NCI-H1092 (cell line): ENCODE measurements at places on chromosomes 6 and 20.

DNA sequence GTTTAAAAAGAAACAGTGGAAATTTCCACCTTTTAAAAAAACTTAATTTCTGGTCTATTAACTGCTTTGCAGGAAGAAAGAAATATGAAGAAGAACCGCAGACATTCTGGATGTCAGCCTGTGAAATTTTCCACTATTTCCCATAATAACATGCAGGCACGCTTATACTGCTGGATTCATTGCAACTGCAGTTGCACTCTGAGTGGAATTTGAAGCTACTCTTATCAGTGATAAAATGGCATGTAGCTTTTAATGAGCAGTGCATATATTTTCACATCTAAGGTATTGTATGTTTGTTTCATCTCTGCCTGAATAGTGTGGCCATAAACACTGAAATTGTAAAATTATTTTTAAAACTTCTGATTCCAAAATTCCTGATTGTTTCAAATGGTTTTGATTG lies 28.2 kb downstream of the NCOA3 start:
- no peak for DNase-seq

GRCh38 chr20:36717657-36718056 lies 28.2 kb downstream of the NDRG3 start:
- no peak for DNase-seq

DNA sequence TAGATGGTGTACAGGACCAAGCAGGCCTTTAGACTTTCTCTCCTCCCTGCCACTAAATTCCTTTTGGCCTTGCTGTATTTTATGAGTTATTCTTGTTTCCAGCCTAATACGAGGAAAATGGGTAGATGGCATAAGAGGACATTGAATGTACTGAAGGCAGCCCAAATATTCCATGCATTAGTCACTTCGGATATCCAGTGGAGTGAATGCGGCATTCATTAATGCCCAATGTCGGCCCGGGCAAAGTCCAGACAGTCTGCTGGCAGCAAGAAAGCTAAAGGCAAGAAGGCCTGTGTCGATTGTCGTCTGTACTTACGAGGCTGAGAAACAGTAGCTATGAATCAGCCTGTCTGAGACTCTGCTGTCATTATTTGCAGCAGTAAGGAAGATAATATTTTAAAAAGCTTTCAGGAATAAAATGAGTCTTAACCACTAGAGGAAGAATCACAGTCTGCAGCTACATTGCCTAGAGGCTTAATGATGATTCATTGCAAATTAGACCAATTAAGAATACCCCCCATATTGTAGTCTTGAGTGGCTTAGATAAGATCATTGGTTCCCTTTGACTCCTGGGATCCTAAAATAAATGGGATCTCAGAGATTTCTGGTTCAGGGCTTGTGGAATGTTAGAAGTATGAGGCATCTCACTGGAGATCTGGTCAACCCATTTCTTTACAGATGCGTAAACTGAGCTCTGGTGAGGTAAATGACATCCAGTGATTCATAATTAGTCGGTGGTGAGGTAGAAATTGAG lies 534.1 kb upstream of the JAG1 start:
- DNase-seq, result no peak

DNA sequence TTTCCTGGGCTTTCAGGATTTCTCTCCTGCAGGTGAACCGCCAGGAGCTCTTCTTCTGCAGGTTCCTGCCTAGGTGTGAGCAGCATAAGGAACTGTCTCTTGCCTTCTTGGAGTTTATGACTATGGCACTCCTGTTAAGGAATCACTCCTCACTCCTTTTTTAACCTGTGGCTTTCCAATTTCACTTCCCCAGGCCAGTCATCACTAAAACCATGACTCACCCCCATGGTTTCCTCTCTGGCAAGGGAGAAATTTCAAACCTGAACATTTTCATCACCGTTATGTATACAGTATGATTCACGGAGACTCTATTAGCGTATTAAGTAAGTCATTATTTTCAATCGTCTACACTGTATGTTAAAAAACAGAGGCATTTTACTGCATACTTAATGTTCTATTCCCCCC lies 78.2 kb upstream of the ARID1B start:
- DNase-seq, result no peak

GRCh38 chr20:12695937-12696336 lies 312.8 kb upstream of the SPTLC3 start:
- no peak for DNase-seq

DNA sequence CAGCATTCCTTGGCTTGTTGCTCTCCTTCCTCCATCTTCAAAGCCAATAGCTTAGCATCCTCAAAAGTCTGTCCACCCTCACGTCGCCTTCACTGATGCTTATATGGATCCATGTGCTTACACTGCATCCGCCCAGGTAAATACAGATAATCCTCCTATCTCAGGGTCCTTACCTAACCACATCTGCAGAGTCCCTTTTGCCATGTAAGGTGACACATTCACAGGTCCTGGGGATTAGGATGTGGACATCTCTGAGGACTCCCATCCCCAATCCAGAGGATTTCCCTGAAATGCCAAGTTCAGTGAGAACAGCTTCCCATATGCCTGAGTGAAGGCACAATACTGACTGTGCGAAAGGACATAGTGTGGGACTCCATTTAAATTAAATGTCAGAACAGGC lies 25.4 kb downstream of the FKBP1A start:
- DNase-seq, result no peak

DNA sequence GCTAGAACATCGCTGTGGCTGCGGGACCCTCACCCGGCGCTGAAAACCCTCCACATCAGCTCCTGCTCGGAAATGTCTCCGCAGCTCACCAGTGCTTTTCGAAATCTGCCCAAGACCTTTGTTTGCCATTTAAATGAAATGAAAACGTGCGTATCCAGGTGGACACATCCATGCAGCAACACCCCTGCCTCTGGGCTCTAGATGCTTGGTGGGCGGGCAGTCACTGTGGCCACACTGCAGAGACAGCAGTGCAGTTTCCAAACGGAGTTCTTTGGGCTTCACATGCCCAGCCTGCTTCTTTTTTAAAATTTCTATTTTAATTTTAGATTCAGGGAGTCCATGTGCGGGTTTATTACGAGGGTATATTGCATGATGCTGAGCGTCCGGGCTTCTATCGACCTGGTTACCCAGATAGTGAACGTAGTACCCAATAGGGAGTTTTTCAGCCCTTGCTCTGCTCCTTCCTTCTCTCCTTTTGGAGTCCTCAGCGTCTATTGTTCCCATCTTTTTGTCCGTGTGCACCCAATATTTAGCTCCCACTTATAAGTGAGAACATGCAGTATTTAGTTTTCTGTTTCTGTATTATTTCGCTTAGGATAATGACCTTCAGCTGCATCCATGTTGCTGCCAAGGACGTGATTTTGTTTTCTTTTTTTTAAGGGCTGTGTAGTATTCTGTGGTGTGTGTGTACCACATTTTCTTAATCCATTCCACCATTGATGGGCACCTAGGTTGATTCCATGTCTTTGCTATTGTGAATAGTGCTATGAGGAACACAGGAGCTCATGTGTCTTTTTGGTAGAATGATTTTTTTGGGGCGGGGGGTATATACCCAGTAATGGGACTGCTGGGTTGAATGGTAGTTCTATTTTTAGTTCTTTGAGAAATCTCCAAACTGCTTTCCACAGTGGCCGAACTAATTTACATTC lies 4.8 kb upstream of the TUBB2B start:
- no peak for DNase-seq

DNA sequence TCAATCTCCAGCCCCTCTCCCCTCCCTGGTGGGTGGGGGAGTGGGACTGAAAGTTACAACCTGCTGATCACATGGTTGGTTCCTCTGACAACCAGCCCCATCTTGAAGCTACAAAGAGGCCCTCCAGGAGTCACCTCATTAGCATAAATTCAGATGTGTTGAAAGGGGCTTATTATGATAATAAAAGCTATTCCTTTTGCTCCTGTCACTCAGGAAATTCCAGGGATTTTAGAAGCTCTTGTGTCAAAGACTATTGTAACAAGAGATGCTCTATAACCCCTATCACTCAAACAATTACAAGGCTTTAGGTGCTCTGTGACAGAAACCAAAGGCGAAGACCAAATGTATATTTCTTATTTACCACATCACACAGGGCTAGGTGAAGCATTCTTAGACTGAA lies 30.1 kb upstream of the MBOAT1 start:
- no peak for DNase-seq

DNA sequence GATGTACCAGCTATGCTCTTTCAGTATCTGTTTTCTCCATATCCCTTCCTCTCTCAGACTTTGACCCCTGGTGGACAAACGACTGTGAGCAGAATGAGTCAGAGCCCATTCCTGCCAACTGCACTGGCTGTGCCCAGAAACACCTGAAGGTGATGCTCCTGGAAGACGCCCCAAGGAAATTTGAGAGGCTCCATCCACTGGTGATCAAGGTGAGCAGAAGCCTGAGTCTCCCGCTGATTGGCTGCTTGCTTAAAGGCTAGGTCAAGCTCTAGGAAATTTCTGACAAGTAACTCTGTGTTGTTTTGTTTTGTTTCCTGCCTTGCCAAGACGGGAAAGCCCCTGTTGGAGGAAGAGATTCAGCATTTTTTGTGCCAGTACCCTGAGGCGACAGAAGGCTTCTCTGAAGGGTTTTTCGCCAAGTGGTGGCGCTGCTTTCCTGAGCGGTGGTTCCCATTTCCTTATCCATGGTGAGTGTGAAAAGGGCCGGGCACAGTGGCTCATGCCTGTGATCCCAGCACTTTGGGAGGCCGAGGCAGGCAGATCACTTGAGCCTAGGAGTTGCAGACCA lies 28.6 kb downstream of the C6orf89 start:
- no peak for DNase-seq
